ENCODE measurements at places on chromosomes 2 and 18. TPM values are rescaled to one million over a fixed set of nuclear protein-coding genes. Genes with fewer than 3 reads are reported as not detected.

The KCNG3 gene
- 0.89 TPM for total RNA-seq

The GPR39 gene
- 11.2 TPM for total RNA-seq

The GLI2 gene
- 3.3 TPM for total RNA-seq

The MBD5 gene
- total RNA-seq, result 46.3 TPM

The AQP12A gene
- total RNA-seq, result not detected

The CNGA3 gene
- 0.18 TPM for total RNA-seq

The TSN gene
- 36.2 TPM for total RNA-seq

The ATOH8 gene
- total RNA-seq, result 44.9 TPM

The PCBP1 gene
- 308 TPM for total RNA-seq

The HOXD12 gene
- total RNA-seq, result not detected

The SLC30A3 gene
- total RNA-seq, result 0.80 TPM

The PTPN4 gene
- 44.5 TPM for total RNA-seq

The PROKR1 gene
- not detected for total RNA-seq

The TPO gene
- 0.21 TPM for total RNA-seq

The CHST10 gene
- 7.6 TPM for total RNA-seq

The SOX11 gene
- 0.03 TPM for total RNA-seq

The ARL4C gene
- 13.4 TPM for total RNA-seq

The ZNF385B gene
- total RNA-seq, result 63.2 TPM

The RUFY4 gene
- total RNA-seq, result not detected

The RGPD4 gene
- total RNA-seq, result not detected

The CNDP1 gene
- total RNA-seq, result not detected

The AQP4 gene
- 301 TPM for total RNA-seq

The SH2D6 gene
- 0.97 TPM for total RNA-seq

The DCDC2C gene
- not detected for total RNA-seq

The VWC2L gene
- total RNA-seq, result not detected

Data from lower lobe of right lung (tissue), 2 donors.